Psoas muscle (tissue), 8 donors: ENCODE measurements at places on chromosomes 5 and 9. TPM values are rescaled to one million over a fixed set of nuclear protein-coding genes. Genes with fewer than 3 reads are reported as not detected.

GRCh38 chr9:33025572-33026342 lies 684 bp downstream of the DNAJA1 start:
- peak; percentile 63 for DNase-seq

The ADGRV1 gene
- polyA plus RNA-seq = 0.14 TPM

- DNase-seq = peak; percentile 82
These were observed 1.4 kb upstream of the LARP1 start for GRCh38 chr5:154753792-154754191.

The ADAMTS12 gene
- polyA plus RNA-seq = 0.19 TPM

GRCh38 chr9:20117986-20118385 lies 329.1 kb upstream of the SLC24A2 start:
- DNase-seq = no peak

DNA sequence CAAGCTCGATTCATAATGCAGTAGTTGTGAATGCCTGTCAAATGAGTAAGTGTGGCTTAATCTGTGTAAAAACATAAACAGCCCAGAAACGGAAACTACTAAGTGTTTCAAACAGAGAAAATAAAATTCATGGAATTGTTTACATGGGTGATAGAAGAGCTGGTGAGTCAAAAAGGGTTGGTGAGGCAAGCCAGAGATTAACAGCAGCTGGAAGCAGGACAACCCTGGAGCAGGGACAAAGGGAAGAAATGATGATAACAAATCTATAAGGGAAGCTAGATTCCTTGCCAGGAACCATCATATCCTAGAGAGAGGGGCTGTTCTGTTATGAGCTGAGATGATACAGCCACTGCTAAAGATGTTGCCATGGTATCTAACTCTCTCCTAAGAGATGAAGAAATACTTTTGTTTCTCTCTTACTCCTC lies 18.0 kb upstream of the PRR16 start:
- DNase-seq = no peak

GRCh38 chr5:149172709-149173505 lies 31.6 kb downstream of the ABLIM3 start:
- DNase-seq = no peak

DNA sequence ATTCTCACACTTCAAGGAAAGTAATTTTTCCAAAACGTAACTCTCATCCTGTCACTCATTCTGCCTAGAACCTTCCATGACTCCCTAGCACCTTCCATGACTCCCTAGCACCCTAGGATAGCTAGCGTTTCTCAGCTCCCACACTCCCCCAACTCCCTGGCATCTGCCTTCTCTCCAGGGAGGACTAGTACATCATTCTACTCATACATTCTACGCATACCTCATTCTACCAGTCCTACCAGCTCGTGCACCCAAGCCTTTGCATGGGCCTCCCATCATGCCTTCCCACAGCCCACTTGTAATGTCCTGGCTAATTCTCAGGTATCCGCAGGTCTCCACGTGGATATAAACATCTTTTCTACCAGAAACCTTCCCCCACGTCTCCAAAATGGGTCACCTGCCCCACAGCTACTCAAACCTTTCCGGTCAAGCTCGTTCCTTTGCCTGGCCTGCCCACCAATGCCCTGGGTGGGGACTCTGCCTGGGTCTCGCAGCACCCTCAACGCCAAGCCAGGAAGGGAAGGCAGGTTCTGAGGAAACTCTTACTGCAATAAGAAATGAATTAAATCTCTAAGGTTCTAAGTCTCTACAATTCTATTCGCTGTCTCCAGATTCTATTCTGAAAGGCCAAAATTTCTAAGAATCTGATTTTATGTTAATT lies 930 bp downstream of the ANKS6 start:
- DNase-seq = no peak

DNA sequence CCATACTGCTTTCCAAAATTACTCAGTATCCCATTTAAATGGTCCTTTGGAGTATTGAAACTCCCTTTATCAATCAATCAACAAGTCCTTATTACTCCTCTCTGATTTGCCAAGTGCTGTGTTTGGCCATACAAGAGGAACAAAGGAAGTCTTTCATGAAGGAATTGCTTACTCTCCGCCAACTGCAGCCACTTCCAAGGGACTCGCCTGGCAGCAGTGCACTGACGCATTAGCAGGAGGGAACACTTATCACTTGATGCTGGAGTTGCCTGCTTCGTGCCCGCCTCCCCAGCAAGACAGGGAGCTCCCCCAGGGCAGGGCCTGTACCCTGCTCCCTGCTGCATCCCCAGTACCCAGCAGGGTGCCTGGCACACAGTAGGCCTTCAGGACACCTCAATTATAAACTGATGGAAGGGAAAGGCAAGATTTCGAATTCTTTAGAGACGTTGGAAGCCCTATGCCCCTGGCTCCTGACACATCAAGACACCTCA lies 97.9 kb downstream of the CRB2 start:
- DNase-seq = no peak

The ARHGEF28 gene
- 0.39 TPM for polyA plus RNA-seq

The PDE6A gene
- polyA plus RNA-seq = 0.09 TPM

GRCh38 chr9:111794835-111795556 lies at the start of gene SHOC1:
SHOC1 (minus strand) TSS chr9:111794937; CDS start chr9:111791418, 3,519 bp downstream.
- DNase-seq = no peak

The NR4A3 gene
- 2.0 TPM for polyA plus RNA-seq

- no peak for DNase-seq
These were observed 37.7 kb upstream of the CKMT2 start for GRCh38 chr5:81195335-81195929.

DNA sequence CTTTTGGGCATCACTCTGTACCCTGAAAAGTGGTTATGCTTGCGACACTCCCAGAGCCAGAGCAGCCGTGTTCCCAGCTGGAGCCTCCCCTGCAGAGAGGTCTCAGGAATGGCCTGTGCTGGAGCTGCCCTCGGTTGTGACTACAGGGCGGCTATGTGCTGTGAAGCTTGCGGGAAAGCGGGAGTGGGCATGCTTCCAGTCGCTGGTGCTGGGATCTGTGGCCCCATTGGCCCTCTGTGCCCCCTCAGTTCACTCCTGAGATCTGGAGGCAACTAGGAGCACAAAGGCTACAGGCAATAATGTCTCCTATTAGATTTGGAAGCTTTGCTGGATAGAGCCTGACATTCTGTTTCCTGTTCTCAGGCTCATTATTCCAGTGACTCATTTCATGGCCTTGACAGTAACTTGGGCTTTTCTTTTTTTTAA lies 56.9 kb downstream of the GPR107 start:
- no peak for DNase-seq

- no peak for DNase-seq
These were observed 93.4 kb upstream of the DMAC1 start for GRCh38 chr9:7892975-7893374.

DNA sequence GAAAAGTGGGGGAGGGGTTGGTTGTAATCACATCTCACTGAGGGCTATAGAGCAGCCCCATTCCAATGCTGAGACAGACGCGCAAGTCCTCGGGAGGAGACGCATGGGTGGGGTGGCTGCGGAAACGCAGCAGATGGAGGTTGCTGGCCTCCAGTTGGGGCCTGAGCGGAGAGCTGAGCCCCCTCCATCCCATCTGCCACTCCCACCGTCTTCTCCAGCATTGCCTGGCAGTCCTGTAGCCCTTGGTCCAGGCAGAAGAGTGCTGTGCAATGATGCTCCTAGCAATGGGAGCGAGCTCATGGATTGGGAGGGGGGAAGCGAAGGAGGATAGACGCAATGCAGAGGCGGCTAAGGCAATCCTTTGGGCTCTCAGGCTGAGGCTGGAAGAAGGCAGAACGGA lies 79.4 kb upstream of the GLRA1 start:
- no peak for DNase-seq

DNA sequence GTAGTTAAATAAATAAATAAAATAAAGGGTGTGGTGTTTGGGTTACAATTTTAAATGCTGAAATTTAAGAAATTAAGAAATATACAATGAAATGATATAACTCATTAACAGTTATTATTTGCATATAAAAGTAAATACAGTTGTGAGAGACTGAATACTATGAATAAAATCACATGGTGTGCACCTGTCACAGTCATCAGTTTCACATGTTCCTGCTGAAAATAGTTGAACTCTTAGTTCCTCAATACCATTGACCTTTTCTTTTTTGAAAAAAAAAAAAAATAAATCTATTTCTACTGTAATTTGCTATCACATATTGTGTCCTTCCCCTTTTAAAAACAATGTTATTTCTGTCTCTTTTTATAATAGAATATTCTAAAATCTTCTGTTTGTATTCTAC lies 130.9 kb upstream of the CHD1 start:
- DNase-seq = no peak

DNA sequence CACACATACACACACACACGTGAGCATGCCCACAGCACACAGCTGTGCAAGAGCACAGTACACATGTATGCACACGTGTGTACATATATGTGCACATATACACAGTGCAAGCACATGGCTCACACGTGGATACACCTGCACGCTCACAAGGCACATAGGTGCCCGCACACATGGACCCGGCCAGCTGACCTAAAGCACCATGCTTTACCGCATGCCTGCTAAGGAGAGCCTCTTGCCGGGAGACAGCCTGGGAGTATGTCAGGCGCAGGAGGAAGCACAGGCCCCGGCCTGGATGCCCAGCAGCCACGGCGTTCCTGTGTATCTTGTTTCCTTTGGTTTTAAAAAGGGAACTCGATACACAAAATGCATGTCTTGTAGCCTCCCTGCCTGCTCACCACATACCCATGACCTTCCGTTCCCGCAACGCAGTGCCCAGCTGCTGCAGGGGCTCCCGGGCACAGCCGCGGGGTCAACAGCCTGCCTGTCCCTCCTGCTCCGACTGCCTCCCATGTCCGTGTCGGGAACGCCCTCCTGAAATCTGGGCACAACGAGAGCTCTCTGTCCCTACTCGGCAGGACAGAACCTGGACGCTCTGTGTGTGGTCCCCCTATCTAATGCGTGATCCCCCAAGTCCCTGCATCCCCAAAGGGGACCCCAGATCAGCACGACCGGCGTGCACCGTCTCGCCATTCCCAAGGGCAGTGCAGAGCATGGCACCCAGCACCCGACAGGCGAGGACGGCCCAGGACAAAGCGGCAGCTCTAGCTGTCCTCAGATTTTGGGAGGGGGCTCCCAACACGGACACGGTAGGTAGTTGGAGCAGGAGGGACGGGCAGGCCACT lies 3.6 kb downstream of the SLC12A7 start:
- DNase-seq = no peak

GRCh38 chr5:74386571-74387334 lies 253.8 kb downstream of the ENC1 start:
- no peak for DNase-seq

The GPR150 gene
- polyA plus RNA-seq = 0.18 TPM

- DNase-seq = no peak
These were observed 43.0 kb downstream of the AGXT2 start for GRCh38 chr5:35004771-35005170.
